ENCODE measurements at places on chromosomes 11 and 22.

DNA sequence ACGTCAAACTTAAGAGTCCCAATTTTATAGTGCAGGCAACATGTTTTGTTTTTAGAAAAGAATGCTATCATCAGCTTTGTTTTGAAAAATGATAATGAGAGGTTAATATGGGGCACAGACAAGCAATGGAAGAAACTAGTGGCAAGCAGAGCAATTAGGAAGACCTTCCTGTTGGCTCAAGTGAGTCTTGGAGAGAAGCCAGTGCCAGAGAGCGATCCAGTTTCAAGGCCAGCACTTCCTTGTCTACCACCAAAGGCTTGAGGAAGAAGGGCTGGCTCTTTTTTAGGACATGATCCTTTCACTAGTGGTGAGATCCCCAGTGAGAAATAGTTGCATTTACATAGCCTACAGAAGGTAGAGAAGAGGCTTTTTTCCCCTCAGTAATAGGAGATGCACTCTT is 1340.7 kb downstream of the LRRC4C start:
- no peak for DNase-seq

DNA sequence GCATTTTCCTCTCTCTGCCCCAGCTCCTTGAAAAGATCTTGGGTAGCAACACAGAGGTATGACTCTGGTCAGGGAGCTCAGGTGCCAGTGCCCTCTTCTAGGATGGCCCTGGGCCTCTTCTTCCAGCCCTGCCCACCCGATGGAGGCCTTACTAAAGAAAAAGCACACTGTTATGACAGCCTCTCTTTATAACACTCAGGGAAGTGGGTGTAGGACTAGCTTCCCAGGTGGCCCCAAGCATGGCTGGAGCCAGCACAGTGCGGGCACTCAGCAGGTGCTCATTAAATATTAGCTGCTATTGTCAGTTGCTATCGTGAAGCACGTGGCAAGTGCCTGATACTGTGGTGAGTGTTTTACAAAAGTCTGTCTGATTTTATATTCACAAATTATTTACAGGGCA is 127.2 kb upstream of the B3GAT1 start:
- DNase-seq: no peak

- DNase-seq: no peak
Measured at GRCh38 chr11:230431-230830, 5.7 kb downstream of the SIRT3 start.

DNA sequence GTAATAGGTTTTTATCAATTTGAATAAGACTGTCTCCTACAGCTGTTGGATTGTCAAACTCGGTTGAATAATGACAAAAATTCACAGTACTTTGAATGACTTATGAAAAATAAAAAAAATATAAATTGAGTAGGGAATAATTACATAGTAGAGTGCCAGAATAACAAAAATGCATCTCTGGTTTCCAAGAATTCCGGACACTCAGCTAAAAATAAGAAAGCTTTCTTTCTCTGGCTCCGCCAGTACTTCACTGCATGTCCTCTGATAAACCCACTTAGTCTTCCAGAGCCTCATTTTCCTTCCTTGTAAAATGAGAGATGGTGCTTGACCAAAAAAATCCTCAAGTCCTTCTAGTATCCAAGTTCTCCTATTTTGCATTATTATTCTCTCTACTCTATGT is 374.6 kb upstream of the LUZP2 start:
- DNase-seq: no peak

- no peak for DNase-seq
Measured at GRCh38 chr22:42296381-42296853, 26.0 kb upstream of the TCF20 start.

GRCh38 chr22:33606504-33606903 is 313.8 kb downstream of the LARGE1 start:
- DNase-seq: no peak

DNA sequence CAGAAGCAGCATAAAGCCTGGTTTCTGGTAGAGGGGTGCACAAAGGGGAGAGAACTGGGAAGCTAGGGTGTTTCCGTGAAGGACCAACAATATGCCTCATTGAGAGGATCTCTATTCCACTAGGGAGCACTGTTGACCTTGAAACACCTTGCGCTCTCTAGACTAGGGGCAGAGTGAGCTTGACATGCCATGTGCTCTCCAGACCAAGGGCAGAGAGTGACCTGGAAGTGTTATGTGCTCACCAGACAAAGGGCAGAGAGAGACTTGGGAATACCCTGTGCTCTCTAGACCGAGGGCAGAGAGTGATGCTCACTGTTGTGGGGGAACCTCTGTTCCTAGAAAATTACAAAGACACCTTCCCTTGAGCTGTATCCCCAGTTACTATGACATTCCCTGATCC is 15.2 kb upstream of the EI24 start:
- DNase-seq: no peak

- DNase-seq: no peak
Measured at GRCh38 chr11:69005631-69006368, 7.2 kb downstream of the MRGPRF start.

DNA sequence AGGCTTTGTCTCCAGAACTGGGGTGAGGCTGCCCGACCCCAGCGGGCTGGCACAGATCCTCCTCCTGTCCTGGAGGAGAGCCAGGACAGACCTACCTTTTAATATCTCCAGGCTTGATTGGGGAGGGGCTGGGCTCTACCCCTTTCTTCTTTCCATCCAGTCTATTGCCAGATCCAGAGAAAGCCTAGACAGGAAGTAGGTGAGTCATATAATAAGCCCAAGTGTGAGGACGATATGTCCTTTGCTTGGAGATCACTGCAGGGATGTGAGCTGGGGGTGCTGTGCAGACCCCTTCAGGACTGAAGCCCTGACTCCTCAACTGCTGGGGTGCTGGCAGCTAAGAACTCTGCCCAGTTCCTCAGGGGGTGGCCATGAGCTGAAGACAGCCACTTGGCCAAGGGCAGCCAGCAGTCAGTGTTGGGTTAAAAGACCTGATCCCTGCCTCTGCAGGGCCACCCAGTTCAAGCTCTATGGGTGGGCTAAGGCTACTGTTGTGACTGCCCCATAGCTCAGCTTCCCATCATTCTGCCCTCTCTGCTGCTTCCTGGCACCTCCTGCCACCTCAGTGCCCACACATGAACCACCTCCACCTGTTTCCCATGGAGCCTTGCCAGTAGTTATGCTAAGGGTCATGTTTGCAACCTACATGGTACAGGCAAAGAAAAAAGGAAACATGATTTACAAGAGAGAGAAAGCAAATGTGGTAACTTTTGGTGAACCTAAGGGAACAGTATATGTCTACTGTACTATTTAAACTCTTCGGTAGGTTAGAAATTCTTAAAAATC is 8.3 kb upstream of the C22orf39 start:
- DNase-seq: no peak

GRCh38 chr11:14687456-14687855 is 43.9 kb downstream of the PDE3B start:
- DNase-seq: no peak

DNA sequence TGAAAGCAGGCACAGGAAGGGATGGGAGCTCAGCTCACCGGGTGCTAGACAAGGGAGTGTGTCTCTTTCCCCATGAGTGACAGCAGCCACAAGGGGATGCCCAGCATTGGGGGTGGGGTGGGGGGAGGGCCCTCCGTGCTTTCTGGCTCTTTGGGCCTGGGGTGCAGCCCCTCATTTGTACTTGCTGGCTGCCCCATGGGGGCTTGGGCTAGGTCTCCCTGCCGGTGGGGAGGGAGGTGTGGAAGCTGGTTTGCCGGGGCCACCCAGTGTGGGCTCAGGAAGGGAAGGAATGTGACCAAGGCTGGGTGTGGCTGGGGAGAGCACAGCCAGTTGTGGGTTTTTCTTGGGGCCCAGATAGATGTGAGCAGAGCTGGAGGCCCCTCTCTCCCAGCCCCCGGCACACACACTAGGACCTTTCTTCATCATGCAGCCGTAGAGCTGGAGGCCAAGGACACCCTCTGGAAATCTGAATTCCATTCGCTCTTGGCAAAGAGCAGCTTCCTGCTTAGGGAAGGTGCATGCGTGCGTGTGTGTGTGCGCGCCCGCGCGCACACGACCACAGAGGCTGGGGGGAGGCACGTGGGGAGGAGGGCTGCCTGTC is 25.8 kb downstream of the KCNQ1OT1 start:
- DNase-seq: no peak

DNA sequence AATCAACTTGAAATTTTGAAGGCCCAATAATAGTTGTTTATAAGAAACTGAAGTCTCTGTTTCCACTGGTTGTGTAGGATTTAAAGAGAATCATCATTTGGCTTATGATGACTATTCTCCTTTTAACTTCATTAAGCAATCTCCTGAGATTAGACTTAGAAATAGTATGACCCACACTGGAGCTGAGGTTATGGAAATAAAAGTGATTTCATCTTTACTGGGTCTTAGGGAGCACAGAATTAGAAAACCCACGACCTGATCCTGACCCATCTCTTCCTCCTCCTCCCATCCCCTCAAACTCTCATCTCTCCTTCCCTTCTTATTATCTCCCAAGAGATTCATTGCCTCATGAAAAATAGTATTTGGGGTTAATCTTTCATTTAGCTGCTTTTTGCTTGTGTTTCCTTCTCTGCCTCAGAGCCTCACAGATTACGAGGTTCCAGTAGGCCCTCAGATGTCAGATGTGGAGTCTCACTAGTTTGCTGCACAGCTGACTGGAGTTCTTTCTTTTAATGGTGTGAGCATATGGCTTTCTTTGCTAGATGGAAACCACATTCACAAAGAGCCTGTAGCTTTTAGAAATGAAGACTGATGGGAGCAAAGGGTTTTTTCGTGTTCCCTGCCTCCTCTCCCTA is 85.0 kb downstream of the ALX4 start:
- no peak for DNase-seq

- no peak for DNase-seq
Measured at GRCh38 chr11:77602381-77603088, 12.8 kb downstream of the AQP11 start.

GRCh38 chr11:100602716-100603115 is 84.4 kb upstream of the ARHGAP42 start:
- no peak for DNase-seq

GRCh38 chr11:80441821-80442220 is 1001.0 kb upstream of the TENM4 start:
- no peak for DNase-seq

GRCh38 chr22:23224846-23225245 is 44.5 kb downstream of the BCR start:
- no peak for DNase-seq

GRCh38 chr11:12086271-12087074 is 23.9 kb upstream of the MICAL2 start:
- no peak for DNase-seq

DNA sequence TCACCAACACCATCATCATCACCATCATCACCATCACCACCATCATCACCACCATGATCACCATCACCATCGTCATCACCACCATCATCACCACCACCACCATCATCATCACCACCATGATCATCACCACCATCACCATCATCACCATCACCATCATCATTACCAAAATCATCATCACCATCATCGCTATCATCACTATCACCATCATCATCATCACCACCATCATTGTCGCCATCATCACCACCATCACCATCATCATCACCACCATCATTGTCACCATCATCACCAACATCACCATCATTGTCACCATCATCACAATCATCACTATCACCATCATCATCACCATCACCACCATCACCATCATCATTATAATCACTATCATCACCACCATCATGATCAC is 893.5 kb downstream of the TBC1D22A start:
- no peak for DNase-seq

DNA sequence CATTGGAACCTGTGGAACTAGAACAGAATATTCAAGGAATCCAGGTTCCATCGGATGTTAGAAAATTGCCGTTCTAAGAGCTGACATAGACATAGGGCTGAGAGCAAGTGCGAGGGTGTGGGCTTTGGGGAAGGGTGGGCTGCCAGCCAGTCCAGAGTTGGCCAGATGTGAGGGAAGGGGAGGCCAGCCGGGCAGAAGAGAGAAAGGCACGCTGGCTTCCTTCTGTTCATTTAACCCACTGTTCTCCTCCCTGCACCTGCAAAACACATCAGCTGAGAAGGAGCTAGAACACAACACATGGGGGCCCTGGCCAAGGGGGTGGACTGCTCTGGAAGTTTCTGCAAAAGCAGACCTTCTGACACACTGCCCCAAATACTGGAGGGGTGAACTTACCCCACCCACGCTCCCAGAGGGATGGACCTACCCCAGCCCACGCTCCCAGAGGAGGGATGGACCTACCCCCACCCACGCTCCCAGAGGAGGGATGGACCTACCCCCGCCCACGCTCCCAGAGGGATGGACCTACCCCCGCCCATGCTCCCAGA is 98.0 kb downstream of the SHANK2 start:
- no peak for DNase-seq

DNA sequence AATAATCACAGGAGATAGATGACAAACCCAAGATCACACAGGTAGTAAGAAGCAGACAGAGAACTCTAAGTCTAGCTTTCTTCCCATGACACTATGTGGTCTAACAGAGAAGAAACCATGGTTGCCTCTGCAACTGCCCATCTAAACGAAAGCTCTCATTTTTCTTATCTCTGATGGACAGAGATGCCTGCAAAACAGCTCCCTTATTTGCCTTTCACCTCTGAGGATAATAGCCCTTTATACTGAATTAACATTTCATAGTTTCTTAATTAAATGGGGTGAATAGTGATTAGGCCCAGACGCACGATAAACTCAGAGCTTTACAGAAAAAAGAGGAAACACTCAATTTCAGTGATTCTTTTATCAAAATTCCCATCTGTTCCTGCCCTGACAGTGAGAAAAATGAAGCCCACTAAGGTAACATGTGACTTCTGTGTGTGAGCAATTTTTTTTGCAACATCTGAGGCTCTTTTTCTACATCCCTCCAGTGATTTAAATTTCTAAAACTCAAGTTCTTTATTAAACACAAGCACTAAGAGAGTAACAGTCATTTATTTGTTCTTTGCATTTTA is 24.6 kb downstream of the OR2AG2 start:
- no peak for DNase-seq

GRCh38 chr11:101666916-101667315 is 83.1 kb upstream of the TRPC6 start:
- no peak for DNase-seq
